Activated T-cell treated with anti-CD3 and anti-CD28 coated beads, Interleukin-2, amount 50 U/mL, for 72 hours (primary cell): ENCODE measurements at places on chromosomes 7 and 10. TPM values are rescaled to one million over a fixed set of nuclear protein-coding genes. Genes with fewer than 3 reads are reported as not detected.

The PRSS37 gene
- not detected for total RNA-seq

The VIPR2 gene
- 3.0 TPM for total RNA-seq

The ZNF853 gene
- 3.2 TPM for total RNA-seq

The DCLRE1A gene
- 16.5 TPM for total RNA-seq

DNA sequence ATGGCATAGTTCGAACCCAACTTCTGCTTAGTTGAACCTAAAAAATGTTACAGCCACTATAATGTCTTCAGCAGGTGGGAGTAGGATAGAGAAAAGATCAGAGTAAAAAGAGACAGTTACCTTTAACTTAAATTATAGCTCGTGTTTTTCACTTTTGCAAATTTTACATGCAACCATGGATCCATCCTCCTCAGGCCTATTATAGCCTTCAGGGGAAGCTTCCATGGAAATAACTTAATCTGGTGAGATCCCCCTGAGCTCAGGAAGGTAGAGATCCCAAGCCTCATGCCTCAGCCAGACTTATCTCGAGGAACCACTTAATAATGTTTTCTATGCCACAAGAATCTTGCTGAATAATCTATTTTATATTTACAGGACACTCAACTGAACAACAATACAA, 159.4 kb upstream of the FAM3C start:
- H3K4me3 ChIP-seq = no peak overlapping the region
- H3K4me1 ChIP-seq = no peaks in the 10 kb centered on the region
- DNase-seq = no peak
- no peak overlapping the region for H3K27ac ChIP-seq

- DNase-seq = no peak
- H3K27ac ChIP-seq = no peak overlapping the region
- no peaks in the 10 kb centered on the region for H3K27me3 ChIP-seq
- H3K4me1 ChIP-seq = no peaks in the 10 kb centered on the region
Measured at GRCh38 chr10:106872176-106872575, 292.3 kb downstream of the SORCS1 start.

DNA sequence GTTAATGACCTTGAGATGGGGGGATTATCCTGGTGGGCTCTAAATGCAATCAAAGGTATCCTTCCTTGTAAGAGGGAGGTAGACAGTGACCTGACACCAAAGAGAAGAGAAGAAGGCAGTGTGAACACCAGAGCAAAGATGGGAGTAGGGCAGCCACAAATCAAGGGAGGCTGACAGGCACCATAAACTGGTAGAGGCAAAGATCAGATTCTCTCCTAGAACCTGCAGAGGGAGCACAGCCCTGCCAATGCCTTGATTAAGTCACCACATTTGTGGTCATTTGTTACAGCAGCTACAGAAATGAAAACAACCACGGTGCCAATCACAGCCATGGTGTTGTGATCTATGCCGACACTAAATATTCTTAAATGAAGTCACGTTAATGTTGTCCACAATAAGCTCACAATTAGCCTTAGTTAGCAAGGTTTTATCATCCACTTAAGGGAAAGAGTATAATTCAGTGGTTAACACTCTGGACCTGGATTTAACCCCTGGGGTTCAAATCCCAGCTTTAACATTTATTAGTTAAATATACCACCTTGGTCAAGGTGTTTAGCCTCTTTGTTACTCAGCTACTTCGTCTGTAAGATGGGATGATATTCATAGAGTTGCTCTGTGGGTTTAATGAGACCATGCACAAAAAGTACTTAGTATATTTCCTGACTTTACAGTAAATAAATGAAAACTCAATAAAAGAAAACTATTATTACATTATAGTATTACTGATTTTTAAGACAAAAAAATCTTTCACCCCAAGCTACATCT, 70.8 kb downstream of the SGMS1 start:
- H3K27me3 ChIP-seq = no peaks in the 10 kb centered on the region
- H3K4me3 ChIP-seq = no peak overlapping the region
- DNase-seq = peak; percentile 27
- no peaks in the 10 kb centered on the region for H3K36me3 ChIP-seq
- peaks cover 18% of the 10 kb centered on the region for H3K4me1 ChIP-seq

GRCh38 chr7:151051108-151051507, 2.8 kb downstream of the ASIC3 start:
- peaks cover 4% of the 10 kb centered on the region for H3K4me1 ChIP-seq
- H3K27me3 ChIP-seq = no peaks in the 10 kb centered on the region
- peak; percentile 55 for DNase-seq
- H3K36me3 ChIP-seq = no peaks in the 10 kb centered on the region
- H3K4me3 ChIP-seq = no peak overlapping the region

- no peak for DNase-seq
- no peaks in the 10 kb centered on the region for H3K4me1 ChIP-seq
- H3K27ac ChIP-seq = no peak overlapping the region
Measured at GRCh38 chr7:30142710-30143109, 7.9 kb downstream of the MTURN start.

- no peak overlapping the region for H3K4me3 ChIP-seq
- H3K27me3 ChIP-seq = no peaks in the 10 kb centered on the region
- no peak for DNase-seq
- H3K36me3 ChIP-seq = no peaks in the 10 kb centered on the region
- H3K4me1 ChIP-seq = no peaks in the 10 kb centered on the region
Measured at GRCh38 chr7:40786909-40787308, 652.1 kb downstream of the SUGCT start.

- DNase-seq = peak; percentile 38
- peak overlapping the region; percentile 89 for H3K27ac ChIP-seq
- H3K4me1 ChIP-seq = peaks cover 37% of the 10 kb centered on the region
- H3K4me3 ChIP-seq = no peak overlapping the region
Measured at GRCh38 chr10:102504179-102504975, 605 bp downstream of the SUFU start.

- no peak overlapping the region for H3K27ac ChIP-seq
- H3K36me3 ChIP-seq = no peaks in the 10 kb centered on the region
- no peak overlapping the region for H3K4me3 ChIP-seq
- no peaks in the 10 kb centered on the region for H3K4me1 ChIP-seq
- H3K27me3 ChIP-seq = no peaks in the 10 kb centered on the region
Measured at GRCh38 chr10:106991091-106991490, 173.4 kb downstream of the SORCS1 start.

GRCh38 chr10:80187465-80188409, 17.6 kb downstream of the ANXA11 start:
- H3K4me3 ChIP-seq = peak overlapping the region; percentile 77
- peaks cover 7% of the 10 kb centered on the region for H3K36me3 ChIP-seq
- peak; percentile 79 for DNase-seq
- H3K4me1 ChIP-seq = peaks cover 86% of the 10 kb centered on the region

GRCh38 chr10:102624094-102624493, 20.2 kb upstream of the TRIM8 start:
- no peak overlapping the region for H3K4me3 ChIP-seq
- H3K27ac ChIP-seq = no peak overlapping the region

GRCh38 chr10:28939281-28940157, 262.2 kb downstream of the BAMBI start:
- no peak overlapping the region for H3K4me3 ChIP-seq
- no peak for DNase-seq
- no peak overlapping the region for H3K27ac ChIP-seq
- no peaks in the 10 kb centered on the region for H3K4me1 ChIP-seq
- H3K36me3 ChIP-seq = no peaks in the 10 kb centered on the region

DNA sequence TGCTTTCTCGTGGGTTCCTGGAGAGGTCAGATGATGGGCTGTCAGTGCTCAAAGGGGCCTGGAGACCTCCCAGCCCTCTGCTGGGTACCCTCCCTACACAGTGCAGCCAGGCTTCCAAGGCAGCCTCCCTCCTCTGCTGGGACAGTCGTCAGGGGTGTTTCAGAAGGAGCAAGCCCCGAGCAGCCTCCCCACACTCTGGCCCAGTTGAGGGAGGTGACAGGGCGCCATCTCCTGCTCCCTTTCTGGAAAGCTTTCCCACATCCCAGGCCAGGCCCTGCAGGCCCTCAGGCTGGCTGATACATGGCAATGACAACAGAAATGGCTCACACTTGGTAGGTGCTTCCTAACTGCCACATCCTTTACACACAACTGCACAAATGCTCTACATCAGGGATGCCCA, 32.1 kb downstream of the KCNMA1 start:
- H3K4me1 ChIP-seq = no peaks in the 10 kb centered on the region
- DNase-seq = no peak
- no peak overlapping the region for H3K27ac ChIP-seq
- H3K4me3 ChIP-seq = no peak overlapping the region

GRCh38 chr7:134928554-134928953, 57.8 kb upstream of the AGBL3 start:
- H3K4me1 ChIP-seq = peaks cover 9% of the 10 kb centered on the region
- no peaks in the 10 kb centered on the region for H3K36me3 ChIP-seq
- no peak overlapping the region for H3K27ac ChIP-seq
- DNase-seq = no peak
- no peaks in the 10 kb centered on the region for H3K27me3 ChIP-seq

DNA sequence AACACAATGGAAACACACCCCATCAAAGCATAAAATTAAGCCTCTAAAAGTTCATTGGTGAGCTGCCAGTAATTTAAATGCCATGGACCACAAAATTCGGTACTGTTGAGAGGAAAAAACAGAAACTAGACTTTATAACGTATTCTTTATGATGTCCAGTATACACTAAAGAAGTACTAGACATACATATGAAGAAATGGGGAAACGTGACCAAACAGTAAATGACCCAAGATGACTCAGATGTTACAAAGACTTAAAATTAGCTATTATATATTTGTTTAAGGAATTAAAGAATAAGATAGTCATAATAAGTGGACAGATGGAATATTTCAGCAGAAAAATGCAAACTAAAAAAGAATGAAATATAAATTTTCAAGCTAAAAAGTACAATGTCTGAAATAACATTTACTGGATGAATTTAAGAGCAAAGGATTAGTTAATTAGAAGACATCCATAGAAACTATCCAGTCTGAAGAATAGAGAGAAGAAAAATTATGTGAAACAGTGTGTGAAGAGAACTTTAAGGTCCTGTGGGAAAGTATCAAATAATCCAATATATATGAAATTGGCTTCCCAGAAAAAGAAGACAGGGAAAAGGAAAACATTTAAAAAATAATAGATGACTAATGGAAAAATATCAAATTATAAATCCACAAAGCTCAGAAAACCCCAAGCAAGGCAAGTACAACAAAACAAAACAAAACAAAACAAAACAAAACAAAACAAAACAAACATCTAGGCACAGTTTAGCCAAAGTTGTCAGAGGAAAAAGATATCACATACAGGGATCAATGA, 69.4 kb downstream of the SAMD9 start:
- DNase-seq = no peak
- peaks cover 17% of the 10 kb centered on the region for H3K4me1 ChIP-seq
- H3K4me3 ChIP-seq = no peak overlapping the region
- peaks cover 14% of the 10 kb centered on the region for H3K27me3 ChIP-seq
- no peak overlapping the region for H3K27ac ChIP-seq

- DNase-seq = no peak
- no peak overlapping the region for H3K27ac ChIP-seq
- H3K27me3 ChIP-seq = peaks cover 21% of the 10 kb centered on the region
Measured at GRCh38 chr10:122730238-122730637, 30.6 kb upstream of the C10orf120 start.

- DNase-seq = no peak
- peak overlapping the region; percentile 48 for H3K27ac ChIP-seq
- peaks cover 23% of the 10 kb centered on the region for H3K36me3 ChIP-seq
- peak overlapping the region; percentile 21 for H3K4me3 ChIP-seq
Measured at GRCh38 chr7:41880107-41880506, 177.2 kb upstream of the INHBA start.

DNA sequence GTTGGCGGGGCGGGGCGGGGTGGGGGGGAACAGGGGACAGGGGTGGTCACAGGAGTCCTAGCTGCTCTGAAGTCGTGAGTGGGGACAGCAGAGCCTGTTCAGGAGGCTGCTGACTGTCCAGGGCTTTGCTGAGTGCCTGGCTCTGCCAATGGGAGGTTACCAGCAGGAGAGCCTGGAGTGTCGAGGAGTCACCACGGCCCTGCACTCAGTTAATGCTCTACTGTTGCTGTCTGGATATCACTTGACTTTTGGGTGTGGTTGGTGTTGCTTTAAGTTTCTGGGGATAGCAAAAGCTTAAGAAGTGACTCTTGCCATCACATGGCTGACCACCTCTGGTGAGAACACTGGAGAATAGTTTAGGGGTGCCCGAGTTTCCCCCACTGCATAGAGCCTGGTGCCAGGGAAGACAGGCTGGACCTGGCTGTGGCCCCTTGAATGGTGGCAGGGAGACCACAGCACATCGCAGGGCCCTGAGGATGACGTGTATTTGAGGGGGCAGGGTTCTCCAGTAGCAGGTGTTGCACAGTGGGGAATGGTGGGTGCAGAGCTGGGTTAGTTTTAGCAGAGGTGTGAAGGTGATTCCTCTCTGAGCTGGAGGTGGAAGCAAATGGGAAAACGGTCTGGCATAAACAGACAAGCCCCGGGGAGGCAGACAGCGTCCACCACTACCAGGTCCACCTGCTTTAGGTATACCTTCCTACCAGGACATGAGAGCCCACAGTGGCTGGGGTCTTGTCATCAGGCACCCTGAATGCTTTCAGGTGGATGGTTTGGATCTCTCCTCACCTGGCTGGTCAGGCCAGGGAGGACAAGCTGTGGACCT, 54.2 kb upstream of the CAMK2B start:
- no peaks in the 10 kb centered on the region for H3K4me1 ChIP-seq
- no peak for DNase-seq
- H3K36me3 ChIP-seq = no peaks in the 10 kb centered on the region
- no peaks in the 10 kb centered on the region for H3K27me3 ChIP-seq

DNA sequence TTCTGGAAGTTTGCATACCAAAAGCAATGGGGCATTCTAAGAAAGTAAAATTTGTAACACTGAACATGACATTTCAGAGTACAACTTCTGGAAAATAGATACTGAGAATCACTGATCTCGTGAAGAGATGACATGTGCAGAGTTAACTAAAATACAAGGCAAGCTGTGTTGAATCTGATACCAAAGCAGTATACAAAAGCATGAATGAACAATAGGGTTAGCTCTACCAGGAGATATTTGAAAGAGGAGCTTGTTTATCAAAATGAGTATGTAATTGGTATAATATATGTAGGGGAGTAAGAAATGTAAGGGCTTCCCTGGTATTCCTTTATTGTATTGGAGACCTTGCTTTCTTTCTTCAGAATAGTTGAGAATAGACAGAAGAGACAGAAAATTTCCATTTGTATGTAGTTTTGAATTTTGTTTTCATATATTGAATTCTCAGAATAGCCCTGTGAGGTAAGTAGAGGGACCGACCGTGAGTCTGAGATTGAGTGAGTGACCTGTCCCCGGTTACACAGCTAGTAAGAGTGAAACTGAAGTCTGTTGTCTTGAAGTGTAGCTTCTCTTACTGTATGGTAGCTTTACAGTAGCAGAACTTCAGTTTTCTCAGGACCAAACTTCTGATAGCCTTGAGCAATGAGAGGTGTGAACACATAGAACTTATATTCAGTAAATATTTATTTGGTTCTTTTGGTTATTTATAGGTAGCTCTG, 5.0 kb downstream of the HBP1 start:
- DNase-seq = peak; percentile 30
- H3K36me3 ChIP-seq = peaks cover 8% of the 10 kb centered on the region
- H3K4me3 ChIP-seq = peak overlapping the region; percentile 44
- H3K4me1 ChIP-seq = peaks cover 54% of the 10 kb centered on the region
- H3K27ac ChIP-seq = peak overlapping the region; percentile 91

DNA sequence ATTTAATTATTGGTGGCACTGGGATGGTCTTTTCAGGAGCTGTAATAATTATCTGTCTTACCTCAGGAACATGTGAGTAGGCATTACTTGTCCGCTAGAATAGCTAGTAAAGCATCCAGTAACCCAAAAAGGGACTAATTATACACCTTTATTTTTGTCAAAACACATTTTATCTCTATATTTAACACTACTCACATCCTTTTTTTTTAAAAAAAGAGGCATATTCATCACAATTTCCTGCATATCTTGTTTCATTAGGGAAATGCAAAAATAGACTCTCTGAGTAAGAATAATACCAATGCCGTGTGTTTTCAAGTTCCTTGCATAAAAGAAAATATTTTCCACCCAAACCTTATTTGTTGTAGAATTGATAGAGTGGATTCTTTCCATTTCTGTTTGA, 99.5 kb downstream of the VTI1A start:
- H3K27ac ChIP-seq = no peak overlapping the region
- H3K4me1 ChIP-seq = no peaks in the 10 kb centered on the region
